ENCODE measurements at places on chromosomes 7 and 10.
A peak's percentile ranks its signal among the peaks of the same experiment; 100 is the strongest.

- DNase-seq: no peak
Measured at GRCh38 chr10:31656851-31657433, 271.7 kb downstream of the ARHGAP12 start.

GRCh38 chr7:18727115-18727870 lies 231.7 kb downstream of the HDAC9 start:
- no peak for DNase-seq

GRCh38 chr10:60124536-60124935 lies 218.2 kb upstream of the CCDC6 start:
- DNase-seq: no peak

DNA sequence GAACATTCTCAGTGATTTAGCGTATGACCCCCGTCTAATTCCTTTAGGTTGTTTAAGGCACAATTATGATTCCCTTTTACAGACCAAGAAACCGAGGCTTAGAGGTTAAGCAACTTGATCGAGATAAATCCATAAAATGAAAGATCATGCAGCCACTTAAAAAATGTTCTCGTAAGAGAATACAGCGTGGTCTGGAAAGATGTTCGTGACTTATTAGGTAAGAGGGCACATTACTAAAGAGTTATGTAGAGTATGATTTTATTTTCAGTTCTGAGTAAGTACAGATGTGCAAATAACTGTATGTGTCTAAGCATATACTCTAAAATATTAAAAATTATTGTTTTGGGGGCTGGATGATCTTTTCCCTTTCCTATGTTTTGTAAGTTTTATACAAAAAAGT lies 575.1 kb downstream of the PARD3 start:
- peak; percentile 3 for DNase-seq

DNA sequence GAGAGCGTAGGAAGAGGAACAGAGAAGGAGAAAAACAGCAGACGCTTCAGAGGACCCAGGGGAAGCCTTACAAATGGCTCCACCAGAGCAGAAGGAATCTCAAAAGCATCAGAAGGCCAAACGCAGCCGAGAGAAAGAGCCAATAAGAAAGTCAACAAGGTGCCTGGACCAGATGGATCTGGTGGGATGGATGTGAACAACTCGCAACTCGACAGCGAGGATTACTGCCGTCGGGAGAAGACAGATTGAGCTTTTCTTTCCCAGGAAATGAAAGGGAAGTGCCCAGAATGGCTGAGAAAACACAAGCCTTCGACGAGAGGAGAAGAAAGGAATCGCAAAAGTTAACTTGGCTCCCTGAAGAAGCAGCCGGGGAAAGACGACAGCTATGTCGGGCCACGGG lies 132.8 kb upstream of the MGMT start:
- DNase-seq: no peak

DNA sequence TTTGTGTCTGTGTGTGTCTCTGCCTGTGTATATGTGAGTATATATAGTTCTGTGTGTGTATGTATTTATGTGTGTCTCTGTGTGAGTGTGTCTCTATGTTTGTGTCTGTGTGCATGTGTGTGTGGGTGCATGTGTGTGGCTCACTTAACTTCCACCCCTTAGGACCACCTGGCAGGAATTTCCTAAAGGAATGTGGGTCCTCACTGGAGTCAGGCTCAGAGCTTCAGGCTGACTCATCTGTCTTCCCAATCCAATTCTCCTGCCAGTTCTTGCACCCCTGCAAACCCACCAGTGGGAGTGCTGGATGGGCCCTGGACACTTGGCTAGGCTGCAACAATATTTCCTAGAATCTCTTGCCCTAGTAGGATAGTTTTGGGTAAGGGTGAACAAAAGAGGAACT lies 70.2 kb upstream of the GRB10 start:
- DNase-seq: no peak

- no peak for DNase-seq
Measured at GRCh38 chr10:131031346-131031745, 280.2 kb downstream of the TCERG1L start.

DNA sequence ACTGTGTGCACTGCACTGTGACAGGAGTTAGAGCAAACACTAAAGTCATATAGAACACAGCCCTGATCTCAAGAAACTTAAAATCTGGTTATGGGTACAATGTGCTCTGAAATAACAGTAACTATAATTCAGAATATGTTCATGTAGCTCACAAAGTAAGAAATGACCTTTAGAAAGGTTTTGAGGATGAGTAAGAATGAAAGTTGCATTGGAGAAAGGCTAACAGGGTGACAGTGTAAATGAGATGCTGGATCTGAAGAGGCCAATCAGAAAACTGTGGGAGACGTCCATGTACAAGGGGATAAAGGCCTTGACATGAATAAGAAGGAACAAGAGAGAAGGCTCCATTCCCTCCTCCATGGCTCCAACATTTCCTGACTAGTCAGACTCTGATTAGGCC lies 124.7 kb downstream of the GRM3 start:
- no peak for DNase-seq

DNA sequence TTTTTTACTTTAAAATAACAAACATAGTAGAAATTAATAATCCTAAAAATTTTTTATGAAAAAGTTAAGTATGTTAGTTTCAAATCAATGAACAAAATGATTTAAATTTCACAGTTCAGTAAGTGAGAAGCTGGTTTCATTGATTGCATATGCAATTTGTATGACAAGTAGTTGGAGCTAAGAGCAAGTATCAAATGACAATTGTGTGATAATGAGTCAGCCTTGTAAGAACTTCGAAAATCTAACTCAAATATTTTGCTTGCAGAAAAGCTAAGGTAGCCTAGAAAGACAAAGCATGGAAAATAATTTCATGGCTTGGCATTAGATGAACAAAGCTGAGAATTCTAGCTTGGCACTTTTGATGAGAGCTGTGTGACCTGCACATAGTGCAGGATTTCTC lies 111.5 kb downstream of the HDAC9 start:
- no peak for DNase-seq
